ENCODE measurements at places on chromosomes 6 and 20. TPM values are rescaled to one million over a fixed set of nuclear protein-coding genes. Genes with fewer than 3 reads are reported as not detected.

DNA sequence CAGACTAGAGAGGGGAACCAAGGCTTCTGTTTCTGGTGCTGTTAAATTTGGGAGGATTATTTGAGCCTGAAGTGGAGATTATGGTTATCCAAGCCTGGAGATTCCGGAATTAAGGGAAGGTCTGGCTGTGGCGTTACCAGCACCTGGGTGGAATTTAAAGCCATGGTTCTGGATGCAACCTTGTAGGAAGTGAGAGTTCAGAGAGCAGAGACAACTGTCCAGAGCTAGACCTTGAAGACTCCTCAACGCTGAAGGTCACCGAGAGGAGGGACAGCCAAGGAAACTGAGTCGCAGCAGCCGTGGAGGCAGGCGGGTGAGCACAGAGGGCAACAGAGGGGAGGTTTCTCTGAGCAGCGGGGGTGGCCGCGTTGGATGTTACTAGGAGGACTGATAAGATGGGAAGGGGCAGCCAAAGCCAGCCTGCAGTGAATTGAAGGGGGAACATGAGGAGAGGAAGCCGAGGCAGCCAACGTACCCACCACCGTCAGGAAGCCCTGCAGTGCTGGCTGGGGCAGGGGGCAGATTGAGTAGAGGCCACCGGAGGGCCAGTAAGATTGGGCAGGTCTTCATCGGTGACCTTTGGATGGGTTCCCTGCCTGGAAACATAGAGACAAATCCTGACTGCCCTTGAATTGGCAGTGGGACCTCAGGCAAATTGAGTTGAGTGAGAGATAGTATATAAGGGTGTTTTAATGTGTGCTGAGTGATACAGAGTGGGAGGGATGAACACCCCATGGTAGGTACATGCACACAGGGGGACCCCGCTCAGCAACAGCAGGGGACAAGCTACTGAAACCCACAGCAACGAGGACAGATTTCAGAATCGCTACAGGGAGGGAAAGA, 90.3 kb downstream of the SNX5 start:
- no peak for DNase-seq

The THBD gene
- total RNA-seq: not detected

- no peak for DNase-seq
These were observed 15.5 kb upstream of the MEP1A start for GRCh38 chr6:46777476-46778346.

- DNase-seq: no peak
These were observed 4.5 kb upstream of the CYP24A1 start for GRCh38 chr20:54178256-54178655.

- peak; percentile 66 for DNase-seq
These were observed 176.3 kb downstream of the JARID2 start for GRCh38 chr6:15421945-15422733.

DNA sequence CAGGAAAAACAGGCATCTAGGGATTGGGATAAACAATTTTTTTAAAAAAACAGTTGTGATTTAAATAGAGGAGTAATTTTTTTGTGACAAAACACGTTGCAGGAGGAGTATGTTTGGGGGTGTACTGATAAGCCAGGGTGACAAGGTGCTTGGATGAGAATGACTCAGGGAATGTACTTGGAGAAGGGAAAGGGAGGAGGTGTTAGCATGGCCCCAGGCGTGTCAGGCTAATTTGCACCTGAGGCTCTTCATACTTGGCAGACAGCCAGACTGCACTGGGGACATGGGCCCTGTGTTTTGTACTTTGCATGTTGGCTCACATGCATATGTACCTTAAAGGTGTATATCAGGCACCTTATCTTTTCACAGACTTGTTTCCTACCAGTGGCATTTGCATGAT, 22.8 kb downstream of the PANK2 start:
- peak; percentile 8 for DNase-seq

Data from activated CD4-positive, alpha-beta memory T cell treated with anti-CD3 and anti-CD28 coated beads for 36 hours (primary cell).